ENCODE measurements at places on chromosomes 1 and 21. TPM values are rescaled to one million over a fixed set of nuclear protein-coding genes. Genes with fewer than 3 reads are reported as not detected.

GRCh38 chr1:107359472-107360241, 218.8 kb downstream of the NTNG1 start:
- no peaks in the 10 kb centered on the region for H3K27me3 ChIP-seq
- H3K4me1 ChIP-seq = no peaks in the 10 kb centered on the region
- H3K4me3 ChIP-seq = no peak overlapping the region
- H3K36me3 ChIP-seq = no peaks in the 10 kb centered on the region

- H3K27ac ChIP-seq = no peak overlapping the region
- no peak for DNase-seq
- H3K4me1 ChIP-seq = no peaks in the 10 kb centered on the region
- peaks cover 49% of the 10 kb centered on the region for H3K36me3 ChIP-seq
These were observed 25.9 kb downstream of the EPHX1 start for GRCh38 chr1:225835856-225836255.

- no peak overlapping the region for H3K4me3 ChIP-seq
- DNase-seq = no peak
- peaks cover 38% of the 10 kb centered on the region for H3K36me3 ChIP-seq
- H3K27ac ChIP-seq = no peak overlapping the region
These were observed 6.0 kb downstream of the CZIB start for GRCh38 chr1:53214376-53214940.

GRCh38 chr1:212098310-212098709, 62.8 kb downstream of the DTL start:
- H3K4me1 ChIP-seq = peaks cover 36% of the 10 kb centered on the region
- H3K4me3 ChIP-seq = no peak overlapping the region
- no peak for DNase-seq
- H3K27ac ChIP-seq = no peak overlapping the region
- no peaks in the 10 kb centered on the region for H3K27me3 ChIP-seq

Gene PPFIA4
- 0.83 TPM for total RNA-seq

Data from Calu3 (cell line).